ENCODE measurements at places on chromosomes 1 and 21.

GRCh38 chr1:109579491-109579890 is 31.1 kb downstream of the GNAI3 start:
- DNase-seq = no peak

DNA sequence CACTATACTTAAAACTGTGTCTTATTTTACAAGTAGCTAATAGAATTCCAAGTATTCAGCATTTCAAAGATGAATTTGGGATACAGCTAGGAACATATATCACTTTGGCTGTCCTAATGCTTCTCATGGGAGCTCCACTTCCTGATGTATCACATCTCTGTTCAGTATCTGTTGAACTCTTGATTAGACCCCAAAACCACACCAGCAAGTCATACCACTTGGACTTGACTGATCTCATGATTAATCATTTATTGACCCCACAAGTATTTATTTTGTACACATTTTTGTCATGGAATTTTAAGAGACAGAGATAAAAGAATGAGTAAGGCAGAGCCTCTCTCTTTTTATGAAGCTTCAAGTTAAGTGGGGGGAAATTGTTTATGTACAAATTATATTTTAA is 30.0 kb downstream of the TMPRSS15 start:
- no peak for DNase-seq

DNA sequence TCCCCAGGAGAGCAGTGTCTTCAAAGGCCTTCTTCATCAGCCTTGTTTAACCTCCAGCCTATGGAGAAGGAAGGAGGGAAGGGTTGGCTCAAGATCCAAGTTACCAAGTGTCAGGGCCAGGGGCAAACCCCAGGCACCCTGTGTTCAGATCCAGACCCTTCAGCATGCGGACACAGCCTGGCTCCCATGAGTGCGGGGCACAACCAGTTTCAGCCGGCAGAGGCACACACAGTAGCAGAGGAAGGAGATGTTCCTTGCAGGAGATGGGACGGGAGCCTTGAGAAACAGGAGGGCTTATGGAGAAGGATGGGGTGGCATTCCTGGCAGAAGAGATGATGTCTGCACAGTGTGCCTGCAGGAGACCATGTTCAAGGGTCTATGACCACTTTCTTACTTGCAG is 161.7 kb upstream of the EDN2 start:
- no peak for DNase-seq

- peak; percentile 89 for DNase-seq
Observed at GRCh38 chr1:1122078-1122811, 6.4 kb upstream of the C1orf159 start.

DNA sequence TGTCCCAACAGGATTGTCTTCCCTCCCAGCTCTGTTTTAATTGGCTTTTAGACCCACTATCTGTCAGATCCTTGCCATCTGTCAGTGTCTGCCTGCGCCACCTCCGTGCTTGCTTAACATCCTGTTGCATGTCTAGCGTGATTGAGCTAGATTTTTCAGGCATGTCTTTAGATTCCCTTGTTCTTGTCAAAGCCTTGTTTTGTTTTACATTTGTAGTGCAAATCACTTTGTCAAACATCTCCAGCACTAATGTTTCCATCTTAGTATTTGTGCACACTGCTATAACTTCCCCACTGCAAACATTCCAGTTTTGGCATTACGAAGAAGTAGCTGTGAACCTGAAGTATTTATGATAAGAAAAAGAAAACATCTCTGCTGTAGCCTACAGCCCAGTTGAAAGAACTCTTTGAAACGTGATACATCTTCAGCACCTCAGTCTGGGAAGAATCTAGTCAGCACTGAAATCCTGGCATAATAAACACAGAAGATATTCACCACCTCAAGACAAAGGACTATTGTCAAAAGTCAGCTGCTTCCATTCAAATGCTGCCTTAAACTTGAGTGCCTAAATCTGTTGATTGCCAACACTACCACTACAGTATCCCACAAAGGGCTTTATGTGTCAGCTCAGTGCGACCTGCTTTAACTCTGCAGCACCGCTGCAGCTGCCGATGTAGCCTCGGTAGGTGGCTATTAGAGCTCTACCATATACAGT is 105.0 kb downstream of the FNBP1L start:
- DNase-seq = no peak

DNA sequence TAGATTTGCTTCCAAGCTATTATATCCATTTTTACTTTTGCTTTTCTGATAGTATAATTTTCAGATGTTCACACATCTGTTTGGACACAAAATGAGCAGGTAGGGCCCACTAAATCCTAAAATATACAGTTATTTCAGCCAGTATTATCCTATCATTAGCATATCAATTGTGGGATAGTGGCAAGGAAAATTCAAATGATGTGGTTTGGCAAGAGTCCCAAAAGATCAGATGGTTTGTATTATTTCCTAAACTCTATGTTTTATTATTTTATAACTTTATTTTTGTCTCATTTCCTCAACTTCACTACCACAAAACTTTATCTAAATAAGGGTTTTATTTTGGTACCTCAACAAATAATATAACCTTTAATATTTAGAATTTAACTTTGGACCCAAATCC is 1659.6 kb downstream of the NCAM2 start:
- no peak for DNase-seq

GRCh38 chr1:67724928-67725560 is 40.0 kb downstream of the GADD45A start:
- DNase-seq = no peak

DNA sequence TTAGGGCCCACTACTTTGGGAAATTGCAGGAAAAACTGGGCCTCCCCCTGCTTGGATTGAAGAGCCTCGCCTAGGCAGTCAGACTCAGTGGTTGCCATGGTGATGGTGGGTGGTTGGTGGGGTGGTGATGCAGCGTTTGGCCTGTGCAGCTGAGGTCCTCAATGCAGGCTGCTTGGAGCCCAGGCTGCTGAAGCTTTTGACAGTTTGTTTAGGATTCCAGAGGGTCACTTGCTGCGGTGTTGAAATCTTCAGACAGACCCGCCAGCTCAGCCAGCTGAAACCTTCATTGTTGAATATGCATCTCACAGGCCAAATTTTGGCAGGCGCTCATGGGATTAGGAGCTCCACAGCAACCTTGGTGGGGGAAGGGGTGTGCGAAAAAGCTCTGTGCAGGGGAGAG is 67.9 kb downstream of the CACNA1E start:
- DNase-seq = no peak

GRCh38 chr1:228228601-228229074 is 20.8 kb downstream of the OBSCN start:
- no peak for DNase-seq

GRCh38 chr1:56222914-56223540 is 356.3 kb downstream of the PLPP3 start:
- no peak for DNase-seq

DNA sequence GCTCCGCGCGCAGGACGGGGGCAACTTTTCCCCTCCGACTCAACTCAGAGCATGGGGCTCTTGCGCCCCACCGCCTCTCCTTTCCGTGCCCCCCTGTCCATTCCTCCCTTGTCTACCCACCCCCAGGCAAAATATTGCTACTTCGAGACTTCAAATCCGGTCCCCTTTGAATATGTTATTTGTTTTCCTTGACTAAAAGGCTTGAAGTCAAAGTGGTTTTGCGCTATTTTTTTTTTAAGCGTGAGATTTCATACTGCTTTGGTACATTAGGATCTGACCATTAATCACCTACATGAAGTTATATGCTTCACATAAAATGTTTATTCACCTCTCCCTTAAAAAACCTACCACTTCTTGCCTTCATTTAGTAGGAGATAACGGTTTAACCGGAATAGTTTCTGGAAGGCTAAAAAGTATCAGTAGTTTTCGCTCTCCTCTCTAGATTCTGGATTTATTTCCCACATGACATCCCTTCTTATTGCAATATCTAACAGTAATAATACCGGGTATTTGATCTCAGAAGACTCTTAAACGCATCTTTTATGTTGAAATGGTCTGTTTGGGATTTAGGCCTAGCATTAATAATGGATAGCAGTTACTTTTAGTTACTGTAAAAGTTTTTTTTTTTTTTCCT is 1.6 kb downstream of the NFIA start:
- DNase-seq = no peak

DNA sequence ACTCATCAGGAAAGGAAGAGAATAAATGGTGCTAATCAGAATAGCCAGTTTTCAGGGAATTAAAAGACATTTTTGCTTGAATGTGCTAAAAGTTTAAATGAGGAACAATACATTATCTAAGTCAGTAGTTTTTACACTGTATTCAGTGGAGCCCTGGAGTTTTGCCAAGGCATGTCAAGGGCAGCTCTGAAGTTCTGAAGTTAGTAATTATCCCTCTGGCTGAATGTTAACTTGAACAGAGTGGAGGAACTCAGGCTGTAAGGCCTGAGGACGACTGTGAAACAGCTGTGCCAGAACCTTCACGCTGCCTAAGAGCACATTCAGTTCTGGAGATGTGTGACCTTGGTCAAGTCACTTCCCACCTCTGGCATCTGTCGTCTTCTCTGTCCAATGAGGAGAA is 68.1 kb downstream of the EDEM3 start:
- DNase-seq = no peak

DNA sequence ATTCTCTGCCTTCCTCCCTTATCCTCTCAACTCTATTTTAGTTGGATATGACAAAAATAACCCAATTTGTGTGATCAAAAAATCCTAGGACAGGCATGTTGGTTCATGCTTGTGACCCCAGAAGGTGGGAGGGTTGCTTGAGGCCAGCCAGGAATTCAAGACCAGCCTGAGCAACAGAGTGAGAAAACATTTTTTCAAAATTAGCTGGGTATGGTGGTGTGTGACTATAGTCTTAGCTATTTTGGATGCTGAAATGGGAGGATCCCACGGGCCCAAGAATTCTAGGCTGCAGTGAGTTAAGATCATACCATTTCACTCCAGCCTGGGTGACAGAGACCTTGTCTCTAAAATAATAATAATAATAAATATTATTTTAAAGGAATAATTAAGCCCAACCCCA is 1383.1 kb upstream of the ADGRL2 start:
- no peak for DNase-seq

DNA sequence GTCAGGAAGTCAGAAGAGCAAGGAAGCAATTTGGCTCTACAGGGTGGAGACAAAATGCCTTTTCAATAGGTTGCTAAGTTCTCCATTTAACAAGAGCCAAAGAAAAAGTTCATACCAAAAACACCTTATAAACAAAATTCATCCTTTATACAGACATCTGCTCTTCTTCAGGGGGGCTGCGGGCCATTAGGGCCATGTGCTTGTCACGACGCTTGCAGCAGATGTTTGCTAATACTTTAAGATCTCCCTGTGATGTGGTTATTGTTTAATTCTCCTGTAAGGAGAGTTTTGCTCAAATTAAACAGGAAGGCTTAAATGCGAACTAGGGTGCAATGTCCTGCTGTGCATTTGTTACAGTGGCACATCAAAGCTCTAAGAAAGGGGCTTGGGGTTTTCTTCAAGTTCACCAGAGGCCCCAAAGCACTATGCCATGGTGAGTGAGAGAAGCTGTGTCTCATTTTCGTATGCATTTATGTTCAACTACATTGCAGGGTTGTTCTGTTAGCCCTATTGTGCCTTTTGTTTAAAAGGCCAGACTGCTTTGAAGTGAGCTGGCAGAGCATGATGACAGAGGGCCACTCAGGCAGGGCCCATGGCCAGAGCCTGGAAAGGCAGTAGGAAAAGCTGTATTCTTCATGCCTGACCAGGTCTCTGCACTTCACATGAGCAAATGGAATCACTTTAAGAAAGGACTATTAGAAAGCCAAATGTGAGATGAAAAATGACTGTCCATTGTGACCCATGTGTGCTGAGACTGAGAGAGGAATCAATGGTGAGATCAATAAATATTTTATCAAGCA is 24.8 kb upstream of the NTPCR start:
- no peak for DNase-seq

DNA sequence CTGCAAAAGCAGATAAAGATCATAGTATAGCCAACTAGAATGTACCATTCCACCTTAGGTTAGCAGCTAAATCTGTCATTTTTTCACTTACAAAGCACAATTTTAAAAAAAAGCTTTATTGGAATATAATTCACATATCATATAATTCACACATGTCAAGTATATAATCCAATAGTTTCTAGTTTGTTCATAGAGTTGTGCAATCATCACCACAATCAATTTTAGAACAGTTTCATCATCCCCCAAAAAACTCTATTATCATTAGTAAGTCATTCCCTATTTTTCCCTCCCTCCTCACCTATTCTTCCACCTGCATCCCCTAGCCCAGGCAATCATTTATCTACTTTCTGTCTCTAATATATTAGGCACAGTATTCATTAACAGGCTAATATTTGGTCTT is 32.0 kb upstream of the INSL5 start:
- DNase-seq = no peak
